GM04504 (cell line): ENCODE measurements at places on chromosomes 7 and 10.

- no peak for DNase-seq
Observed at GRCh38 chr7:21028186-21028585, 241.5 kb upstream of the SP8 start.

- no peak for DNase-seq
Observed at GRCh38 chr7:108008827-108009226, 5.9 kb upstream of the LAMB1 start.

- no peak for DNase-seq
Observed at GRCh38 chr7:42745357-42746059, 166.4 kb downstream of the C7orf25 start.

GRCh38 chr7:113918946-113919345, at the start of gene PPP1R3A:
Gene PPP1R3A, minus strand, starts transcription at chr7:113919009. Its CDS starts 13 bp downstream, at chr7:113918996.
- DNase-seq: no peak

GRCh38 chr7:42671627-42672026, 240.2 kb downstream of the C7orf25 start:
- peak; percentile 59 for DNase-seq

DNA sequence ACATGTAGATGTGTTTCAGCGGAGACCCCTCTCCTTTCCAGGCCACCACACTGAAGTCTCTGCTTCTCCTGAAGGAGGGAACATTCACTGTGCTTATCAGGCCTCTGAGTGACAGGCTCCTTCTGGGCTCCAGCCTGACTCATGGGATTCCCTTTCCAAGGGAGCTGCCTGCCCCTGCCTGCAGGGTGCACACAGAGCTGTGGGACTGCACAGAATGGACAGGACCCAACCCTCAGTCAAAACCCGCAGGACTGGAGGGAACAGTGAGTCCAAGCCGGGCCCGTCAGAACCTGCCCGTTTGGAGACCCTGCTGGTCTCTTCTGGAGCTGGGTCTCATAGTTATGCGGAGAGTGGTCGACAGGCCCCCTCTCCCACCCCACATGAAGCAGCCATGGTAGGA, 32.6 kb downstream of the PLAC9 start:
- no peak for DNase-seq

- no peak for DNase-seq
Observed at GRCh38 chr7:95097291-95097690, 189.9 kb downstream of the PPP1R9A start.

GRCh38 chr7:73635428-73636200, 11.3 kb upstream of the MLXIPL start:
- DNase-seq: no peak

GRCh38 chr10:22285130-22285529, 31.1 kb upstream of the COMMD3 start:
- no peak for DNase-seq

GRCh38 chr7:35026150-35026549, 11.1 kb downstream of the DPY19L1 start:
- no peak for DNase-seq

GRCh38 chr10:92130622-92131274, 160.1 kb downstream of the CPEB3 start:
- no peak for DNase-seq

DNA sequence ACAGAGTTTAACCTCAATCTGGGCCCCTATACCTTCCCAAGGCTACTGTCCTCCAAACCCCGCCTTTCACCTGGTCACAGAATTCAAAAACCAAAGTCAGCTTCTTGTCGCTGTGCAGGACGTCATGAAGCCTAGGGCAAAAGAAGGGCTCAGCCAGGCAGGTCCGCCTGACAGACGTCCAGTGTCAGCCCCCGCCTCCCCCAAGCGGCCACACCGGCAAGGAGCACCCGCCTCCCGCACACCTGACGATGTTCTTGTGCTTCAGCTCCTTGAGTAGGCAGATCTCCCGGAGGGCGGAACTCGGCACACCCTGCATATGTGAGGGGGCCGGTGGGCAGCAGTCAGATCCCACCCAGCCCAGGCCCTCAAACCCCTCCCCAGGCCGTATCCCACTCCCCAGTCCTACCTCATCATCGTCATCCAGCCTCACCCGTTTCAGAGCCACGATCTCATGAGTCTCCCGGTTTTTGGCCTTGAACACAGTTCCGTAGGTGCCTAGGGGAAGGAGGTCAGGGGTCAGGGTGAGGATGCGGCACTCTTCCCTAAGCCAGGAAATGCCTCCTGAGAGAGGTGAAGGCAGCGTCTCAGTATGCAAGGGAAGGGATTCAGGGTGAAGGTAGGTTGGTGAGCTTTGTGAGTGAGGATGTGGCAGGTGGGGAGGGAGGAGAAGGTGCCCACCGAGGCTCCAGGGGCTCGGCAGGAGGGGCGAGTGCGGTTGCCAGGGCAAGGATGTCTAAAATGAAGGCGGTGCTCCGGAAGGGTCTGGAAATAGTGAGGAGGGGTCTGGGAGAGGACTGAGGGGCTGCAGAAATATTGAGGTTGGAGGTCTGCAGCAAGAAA, 811 bp downstream of the CDK5 start:
- DNase-seq: no peak

GRCh38 chr7:103346396-103346795, 1.0 kb upstream of the PSMC2 start:
- DNase-seq: no peak

DNA sequence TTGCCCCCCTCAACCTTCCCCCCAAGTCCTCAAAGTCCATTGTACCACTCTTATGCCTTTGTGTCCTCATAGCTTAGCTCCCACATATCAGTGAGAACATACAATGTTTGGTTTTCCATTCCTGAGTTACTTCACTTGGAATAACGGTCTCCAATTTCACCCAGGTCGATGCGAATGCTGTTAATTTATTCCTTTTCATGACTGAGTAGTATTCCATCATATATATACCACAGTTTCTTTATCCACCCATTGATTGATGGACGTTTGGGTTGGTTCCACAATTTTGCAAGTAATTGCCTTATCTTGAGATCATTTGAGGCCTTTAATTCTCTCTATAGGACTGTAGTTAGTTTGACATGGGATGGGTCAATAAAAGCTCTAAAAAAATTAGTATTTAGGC, 124.7 kb downstream of the ARL4A start:
- no peak for DNase-seq

GRCh38 chr7:47581438-47581803, 490 bp downstream of the TNS3 start:
- DNase-seq: no peak

GRCh38 chr7:87505557-87506245, 30.2 kb upstream of the ABCB4 start:
- no peak for DNase-seq

DNA sequence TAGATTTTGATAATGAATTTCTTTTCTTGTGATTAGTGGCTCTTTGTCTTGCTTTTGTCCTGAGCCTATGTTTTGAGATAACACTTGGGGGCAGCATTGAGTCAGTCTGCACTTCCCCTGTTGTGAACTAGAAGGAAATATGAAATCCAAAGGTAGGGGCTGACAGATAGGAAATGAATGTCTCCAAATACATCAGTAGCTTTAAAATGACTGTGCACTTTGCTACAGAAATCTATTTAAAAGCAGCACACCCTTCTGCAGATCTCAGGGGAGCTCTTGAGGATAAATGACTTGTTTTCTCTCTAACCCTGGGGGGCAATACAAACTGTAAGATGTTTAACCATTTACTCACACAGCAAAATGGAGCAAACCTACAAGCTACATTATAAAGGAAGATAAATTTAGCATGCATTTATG, 176.0 kb upstream of the MYO3A start:
- no peak for DNase-seq

DNA sequence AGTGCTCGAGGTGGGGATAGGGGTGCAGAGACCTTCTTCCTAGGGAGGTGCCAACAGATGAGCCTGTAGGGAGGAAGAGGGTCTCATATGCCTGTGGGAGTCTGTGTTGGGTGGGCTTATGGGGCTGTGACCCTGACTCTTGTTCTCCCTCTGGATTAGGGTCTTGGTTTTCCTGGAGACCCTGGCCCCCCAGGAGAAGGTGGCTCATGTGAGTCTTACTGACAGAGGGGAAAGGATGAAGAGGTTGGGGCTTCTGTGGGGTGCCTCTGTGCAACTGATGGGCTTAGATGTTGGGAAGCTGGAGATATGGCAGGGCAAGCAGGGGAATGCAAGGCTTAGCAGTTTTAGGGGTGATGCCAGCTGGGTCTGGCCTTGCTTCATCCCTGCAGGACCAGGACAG, 20.2 kb upstream of the VOPP1 start:
- no peak for DNase-seq

DNA sequence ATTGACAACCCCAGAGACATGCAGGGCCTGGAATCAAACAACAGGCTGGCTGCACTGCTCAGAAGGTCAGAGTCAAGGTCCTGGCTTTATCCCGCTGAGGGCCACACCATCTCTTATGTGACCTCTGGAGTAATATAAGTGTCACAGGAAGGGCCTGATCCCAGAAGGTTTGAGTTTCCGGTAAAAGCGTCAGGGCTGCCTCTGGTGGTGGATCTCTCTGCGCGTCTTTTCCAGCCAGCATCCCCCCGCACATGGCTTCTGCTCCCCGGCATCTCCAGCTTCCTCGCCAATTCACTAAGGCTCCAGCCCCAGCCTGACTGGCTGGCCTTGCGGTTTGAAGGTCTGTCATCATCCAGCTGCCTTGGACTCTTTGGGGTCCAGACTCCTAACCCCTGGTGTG, 54.2 kb downstream of the SNX10 start:
- no peak for DNase-seq

DNA sequence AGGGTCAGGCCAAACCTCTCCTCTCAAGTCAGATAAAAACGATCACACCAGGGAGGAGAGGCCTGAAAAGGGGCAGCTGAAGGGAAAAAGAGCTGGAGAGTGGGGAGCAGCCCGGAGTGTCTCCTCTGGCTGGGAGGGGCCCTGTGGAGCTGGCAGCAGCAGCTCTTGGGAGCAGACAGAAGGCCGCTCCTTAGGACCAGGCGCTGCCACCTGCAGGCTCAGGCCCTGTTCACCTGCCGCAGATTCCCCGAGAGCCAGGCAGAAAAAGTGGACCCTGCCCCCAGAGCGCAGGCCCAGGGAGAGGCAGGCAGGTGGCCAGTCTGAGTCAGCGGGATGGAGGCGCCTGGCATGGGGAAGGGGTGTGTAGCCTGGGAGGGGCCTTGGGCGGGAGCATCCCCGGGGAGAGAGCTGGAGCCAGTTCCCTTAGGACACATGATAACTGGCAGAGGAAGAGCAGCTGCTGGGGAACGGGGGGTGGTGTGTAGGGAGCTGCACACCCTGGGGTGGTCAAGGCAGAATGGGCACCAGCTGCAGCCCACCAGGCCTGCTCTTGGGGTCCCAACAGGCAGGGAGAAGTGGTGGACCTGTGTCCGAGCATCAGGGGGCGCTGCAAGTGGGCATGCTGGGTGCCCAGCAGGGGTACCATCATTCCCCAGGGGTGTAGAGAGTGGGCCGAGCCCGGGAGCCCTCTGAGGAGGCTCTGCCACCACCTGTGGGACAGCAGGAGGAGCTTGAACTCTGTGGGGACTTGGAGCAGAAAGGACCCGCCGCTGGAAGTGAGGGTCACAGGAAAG, 177.2 kb upstream of the RHEB start:
- no peak for DNase-seq

DNA sequence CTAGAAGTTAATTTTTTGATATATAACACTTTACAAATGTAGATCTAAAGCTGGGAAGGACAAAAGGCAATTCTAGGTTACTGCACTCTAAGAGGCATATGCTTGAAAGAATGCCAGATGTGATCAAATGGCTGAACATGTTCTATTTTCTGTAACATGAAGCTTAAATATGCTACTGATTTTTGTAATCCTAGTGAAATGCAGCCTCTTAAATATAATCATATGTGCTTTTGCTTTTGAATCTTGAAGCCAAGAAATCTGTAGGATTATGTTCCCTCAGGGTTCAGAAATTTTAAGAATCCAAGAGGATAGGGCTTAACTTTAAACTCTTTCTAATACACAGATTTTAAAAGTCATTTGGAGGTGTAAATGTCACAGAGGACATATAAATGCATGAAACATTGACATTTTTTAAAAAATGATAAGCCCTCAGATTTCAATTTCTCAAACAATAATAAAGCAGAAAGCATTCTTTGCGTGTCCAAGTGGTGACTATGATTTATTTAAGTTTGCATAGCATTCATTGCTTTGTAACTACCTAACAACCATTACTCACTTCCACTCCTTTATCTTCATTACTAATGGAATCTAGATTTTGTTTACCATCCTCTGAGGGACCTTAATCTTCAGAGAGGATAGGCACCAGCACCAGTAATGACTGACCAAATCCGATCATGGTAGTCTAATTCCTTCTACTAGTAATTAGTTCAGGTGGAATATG, 170.4 kb downstream of the MAGI2 start:
- peak; percentile 38 for DNase-seq

DNA sequence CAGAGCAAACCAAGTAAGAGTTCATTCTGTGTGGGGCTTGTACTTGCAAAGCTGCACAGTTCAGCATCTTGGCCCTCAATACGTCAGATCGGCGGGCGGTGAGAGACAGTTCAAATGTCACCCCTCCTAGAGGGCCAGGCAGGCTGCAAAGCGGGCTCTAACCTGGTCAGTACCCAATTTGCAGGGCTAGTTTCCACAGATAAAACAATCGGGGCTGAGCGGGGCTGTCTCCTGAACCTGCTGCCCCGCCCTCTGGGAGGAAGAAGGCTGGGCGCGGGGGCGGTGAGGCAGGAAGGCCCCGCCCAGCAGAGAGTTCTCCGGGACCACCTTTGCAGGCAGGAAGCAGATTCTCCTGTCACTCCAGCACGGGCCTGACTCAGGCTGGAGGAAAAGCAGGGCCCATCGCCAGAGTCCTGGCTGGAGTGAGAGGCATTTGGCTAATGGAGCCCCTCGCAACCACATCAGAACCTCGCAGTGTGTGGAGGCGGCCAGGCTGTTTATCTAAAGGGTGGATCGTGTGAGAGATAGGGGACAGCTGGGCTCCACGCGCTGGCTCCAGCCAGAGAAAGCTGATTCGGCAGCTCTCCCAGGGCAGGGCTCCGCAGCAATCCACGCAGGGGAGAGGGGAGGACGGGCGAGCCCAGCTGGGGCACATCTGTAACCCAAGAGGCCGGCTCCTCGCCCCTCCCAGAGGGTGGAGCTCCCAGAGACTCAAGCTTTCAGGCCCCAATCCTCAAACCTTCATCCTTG, 83.1 kb downstream of the SH3PXD2A start:
- peak; percentile 86 for DNase-seq

DNA sequence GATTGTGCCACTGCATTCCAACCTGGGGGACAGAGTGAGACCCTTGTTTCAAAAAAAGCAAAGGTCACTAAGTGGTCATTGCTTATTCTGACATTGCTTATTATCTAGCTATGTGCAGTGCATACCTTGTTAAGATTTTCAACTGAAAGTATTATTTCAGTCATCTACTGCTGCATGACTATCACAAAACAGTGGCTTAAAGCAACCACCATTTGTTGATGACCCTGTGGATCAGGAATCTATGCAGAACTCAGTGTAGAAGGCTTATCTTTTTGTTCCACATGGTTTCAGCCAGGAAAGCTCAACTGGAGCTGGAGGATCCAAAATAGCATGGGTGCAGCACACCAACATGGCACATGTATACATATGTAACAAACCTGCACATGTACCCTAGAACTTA, 23.1 kb downstream of the THNSL1 start:
- no peak for DNase-seq

DNA sequence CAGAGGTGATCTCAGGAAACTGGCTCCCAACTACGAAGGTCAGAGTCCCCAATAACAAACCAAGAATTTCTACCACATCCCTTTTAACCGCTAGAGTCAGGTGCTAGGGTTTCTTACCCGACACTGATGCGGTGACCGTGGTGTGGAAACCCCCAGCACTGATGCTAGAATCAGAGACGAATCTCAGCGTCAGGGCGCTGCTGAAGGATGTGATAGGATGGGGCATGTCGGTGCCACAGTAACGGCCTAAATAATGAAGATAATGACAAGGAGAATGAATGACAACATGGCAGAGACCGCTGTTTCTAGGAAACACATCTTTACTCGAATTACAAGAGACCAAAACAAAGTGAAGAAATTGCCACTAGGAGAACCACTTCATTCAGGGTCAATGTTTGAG, 131.1 kb upstream of the RSU1 start:
- DNase-seq: no peak
